ENCODE measurements at places on chromosomes 13 and 19. TPM values are rescaled to one million over a fixed set of nuclear protein-coding genes. Genes with fewer than 3 reads are reported as not detected.

ZNF737 gene
- polyA plus RNA-seq: 15.1 TPM

DNA sequence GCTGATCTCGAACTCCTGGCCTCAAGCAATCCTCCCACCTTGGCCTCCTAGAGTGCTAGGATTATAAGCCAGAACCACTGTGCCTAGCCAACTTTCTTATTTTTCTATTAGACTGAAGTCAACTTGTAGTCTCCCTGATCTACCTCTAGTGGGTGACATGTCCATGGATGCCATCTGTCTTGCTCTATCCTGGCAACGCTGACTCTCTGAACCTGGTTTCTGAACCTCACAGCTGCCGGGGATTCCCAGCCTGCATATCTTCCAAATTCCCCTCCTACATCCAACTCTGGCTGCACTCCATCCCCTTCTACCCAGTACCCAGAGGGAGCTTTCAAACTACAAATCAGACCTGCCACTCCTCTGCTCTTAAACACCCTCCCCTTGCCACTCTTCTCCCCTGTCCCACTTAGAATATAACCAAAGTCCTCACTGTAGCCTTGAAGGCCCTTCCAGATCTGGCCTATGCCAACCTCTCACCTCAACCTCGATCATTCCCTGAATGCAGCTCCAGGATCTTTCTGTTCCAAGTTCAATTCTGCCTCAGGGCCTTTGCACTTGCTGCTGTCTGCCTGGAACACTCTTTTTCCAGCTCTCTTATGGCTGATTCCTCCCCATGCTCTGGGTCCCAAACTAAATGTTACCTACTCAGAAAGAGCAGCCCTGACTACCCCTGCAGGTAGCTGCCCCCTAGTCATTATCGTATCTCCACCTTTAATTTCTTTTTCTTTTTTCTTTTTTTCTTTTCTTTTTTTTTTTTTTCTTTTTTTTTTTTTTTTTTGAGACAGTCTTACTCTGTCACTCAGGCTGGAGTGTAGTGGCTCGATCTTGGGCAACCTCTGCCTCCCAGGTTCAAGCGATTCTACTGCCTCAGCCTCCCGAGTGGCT lies 2.2 kb downstream of the CLIP3 start:
- DNase-seq: peak; percentile 57

DNA sequence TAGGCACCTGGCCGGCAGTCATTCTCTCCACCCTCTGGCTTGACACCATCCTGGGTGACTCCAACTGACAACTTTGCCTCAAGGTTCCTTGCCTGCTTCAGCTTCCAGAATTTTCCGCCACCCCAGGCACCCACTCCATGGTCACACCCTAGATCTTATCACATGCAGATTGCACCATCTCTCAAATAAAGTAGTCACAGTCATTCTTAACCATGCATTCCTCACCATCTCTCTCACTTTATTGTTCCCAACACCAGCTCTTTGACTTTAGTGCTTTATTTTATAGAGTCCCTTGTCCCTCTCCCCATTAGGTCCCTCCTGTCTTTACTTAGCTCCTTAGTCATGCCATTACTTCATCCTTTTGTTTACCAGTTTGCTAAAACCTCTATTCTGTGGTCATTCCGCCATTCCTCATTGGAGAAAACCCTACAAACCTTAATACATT lies 351.7 kb downstream of the SPRY2 start:
- no peak for DNase-seq

GRCh38 chr19:30955112-30956104 lies 393.8 kb downstream of the TSHZ3 start:
- DNase-seq: no peak

PRODH2 gene
- not detected for polyA plus RNA-seq

- no peak for DNase-seq
These were observed 3.0 kb upstream of the HIPK4 start for GRCh38 chr19:40392894-40393517.

ZNF223 gene
- 8.1 TPM for polyA plus RNA-seq

- no peak for DNase-seq
These were observed 14.4 kb upstream of the SACS start for GRCh38 chr13:23447927-23448326.

DNA sequence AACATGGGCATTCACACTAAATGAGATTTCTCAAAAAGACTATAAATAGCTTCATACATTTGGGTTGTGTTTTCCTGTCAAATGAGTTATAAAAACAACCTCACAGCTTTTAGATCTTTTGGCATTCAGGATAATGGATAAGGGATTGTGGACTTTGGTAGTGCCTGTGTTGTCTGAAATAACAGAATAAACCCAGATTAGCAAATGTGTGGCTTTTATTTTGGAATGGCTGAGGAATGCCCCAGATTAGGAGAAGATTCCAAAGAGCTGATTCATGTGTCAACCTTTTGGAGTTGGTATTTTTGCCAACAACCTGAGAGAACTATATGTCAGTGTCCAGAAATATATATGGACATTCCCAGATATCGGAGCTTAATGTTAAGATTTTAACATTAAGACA lies 164.7 kb downstream of the MTUS2 start:
- no peak for DNase-seq

DNA sequence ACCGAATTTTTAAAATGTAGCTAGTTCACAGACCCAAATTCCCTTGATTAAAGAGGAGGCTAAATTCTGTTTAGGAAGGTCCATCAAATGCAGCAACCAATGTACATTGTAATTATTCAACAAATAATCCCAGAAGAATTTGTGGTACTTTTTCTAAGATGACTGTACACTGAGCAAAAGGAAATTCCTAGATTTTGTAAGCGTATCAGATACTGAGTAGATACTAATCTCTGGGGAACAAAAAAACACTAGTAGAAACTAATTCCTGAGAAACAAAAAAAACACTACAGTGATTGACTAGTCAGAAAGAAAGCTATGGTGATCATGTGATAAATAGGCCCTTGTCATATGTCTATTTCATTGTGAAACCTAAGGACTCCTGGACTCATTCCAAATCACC lies 246.1 kb downstream of the PCDH17 start:
- no peak for DNase-seq

GRCh38 chr19:28363254-28363653 lies 849.7 kb downstream of the UQCRFS1 start:
- no peak for DNase-seq

DNA sequence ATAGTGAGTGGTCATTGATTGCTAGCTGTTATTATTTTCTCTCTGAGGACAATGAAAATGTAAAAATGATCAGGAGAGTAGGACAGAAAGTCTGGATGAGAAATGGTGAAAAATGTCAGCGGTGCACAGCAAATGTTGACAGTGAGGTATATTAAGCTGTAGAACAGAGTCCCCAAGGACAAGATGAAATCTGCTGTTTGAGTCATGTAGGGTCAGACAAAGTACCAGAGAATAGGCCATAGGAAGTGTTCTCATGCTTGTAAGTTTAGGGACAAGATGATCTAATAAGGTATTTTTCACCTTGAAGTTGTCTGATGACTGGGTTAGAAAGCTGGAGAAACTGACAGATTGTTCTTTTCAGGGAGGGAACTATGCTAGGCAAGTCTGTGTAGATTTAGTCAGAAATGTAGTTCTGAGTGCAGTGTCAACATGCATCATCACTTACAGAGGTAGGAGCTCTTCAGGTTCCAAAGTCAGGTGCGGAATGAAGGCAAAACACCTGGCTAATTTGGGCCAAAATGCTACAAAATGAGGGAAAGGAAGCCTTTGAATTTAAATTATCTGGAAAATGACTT lies 369.3 kb downstream of the DLEU7 start:
- DNase-seq: no peak

TMEM272 gene
- polyA plus RNA-seq: not detected

GRCh38 chr19:5484398-5485285 lies 29.4 kb downstream of the ZNRF4 start:
- DNase-seq: peak; percentile 24

C1QTNF9 gene
- not detected for polyA plus RNA-seq

DNA sequence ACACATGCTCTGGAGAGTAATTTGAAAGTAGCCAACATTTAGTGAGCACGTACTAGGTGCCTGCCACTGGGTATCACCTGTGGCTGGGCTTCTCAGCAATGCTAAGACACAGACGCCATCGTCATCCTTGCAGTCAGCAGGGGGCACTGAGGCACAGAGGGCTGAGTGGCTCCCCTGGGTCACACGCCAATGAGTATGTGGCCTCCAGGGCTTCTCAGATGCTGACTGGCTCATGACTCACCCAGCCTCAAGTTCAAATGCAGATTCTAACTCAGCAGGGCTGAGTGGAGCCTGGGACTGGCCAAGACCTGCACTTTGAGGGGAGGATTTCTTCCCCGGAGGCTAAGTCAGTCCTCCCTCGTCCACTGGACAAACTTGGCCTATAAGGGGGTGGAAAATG lies 115.1 kb upstream of the CACNA1A start:
- DNase-seq: no peak

DNA sequence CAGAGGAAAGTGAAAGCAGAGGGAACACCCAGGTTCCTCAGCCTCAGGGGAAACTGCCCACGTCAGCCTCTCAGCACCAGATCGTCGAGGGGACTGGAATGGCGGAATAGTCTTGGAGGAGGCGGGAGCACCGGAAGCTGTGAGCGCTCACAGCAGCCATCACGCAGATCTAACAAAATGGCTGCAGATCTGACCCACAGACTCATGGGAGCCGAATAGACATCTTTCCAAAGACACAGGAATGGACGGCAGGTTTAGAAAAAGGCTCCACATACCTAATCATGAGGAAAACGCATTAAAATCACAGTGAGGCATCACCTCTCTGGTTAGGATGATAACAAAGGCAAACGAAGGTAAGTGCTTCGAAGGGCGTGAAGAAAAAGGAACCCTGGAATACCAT lies 11.8 kb upstream of the LILRA2 start:
- DNase-seq: no peak

GRCh38 chr13:111975539-111976473 lies 91.1 kb upstream of the SOX1 start:
- no peak for DNase-seq

KCNN4 gene
- polyA plus RNA-seq: not detected

GRCh38 chr19:17834350-17835181 lies 13.2 kb downstream of the JAK3 start:
- DNase-seq: no peak

GRCh38 chr13:44158098-44158521 lies 215.5 kb upstream of the SERP2 start:
- no peak for DNase-seq

SMIM44 gene
- polyA plus RNA-seq: not detected

DNA sequence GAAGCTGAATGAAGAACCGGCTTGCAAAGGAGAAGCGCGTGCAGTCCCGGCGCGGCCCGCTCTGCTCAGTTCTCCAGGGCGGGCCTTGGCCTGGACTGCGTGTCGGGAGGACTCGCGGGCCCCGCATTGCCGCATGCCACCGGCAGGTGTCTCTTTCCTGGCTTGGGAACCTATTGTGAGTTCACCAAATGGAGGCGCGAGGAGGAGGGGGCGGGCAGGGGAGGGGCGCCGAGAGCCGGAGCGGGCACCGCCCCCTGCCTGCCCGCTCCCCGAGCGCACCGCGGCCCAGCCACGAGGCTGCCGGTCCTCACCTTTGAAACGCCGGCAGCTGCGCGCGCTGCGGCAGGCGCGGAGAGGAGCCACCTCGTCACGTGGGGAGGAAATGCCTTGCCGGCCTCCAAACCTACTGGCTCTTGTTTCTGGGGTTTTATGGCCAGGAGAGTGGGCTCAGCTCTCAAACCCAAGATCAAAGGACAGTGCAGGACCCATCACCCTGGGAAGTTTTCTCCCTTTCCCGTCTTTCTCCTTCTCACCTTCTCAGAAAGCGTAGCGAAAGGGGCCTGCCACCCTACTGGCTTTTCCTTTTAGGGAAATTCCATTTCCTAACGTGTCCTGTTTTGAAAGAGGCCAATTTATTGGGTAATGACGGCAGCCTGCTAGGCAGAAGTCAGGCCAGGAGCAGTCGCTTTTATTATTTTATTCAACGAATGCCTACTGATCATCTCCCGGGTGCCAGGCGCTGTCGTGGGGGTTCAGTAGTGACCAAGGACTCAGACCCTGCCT lies 13.8 kb upstream of the UBE2L5 start:
- DNase-seq: peak; percentile 88

C1QTNF9B gene
- polyA plus RNA-seq: 0.72 TPM

GRCh38 chr19:3867971-3868769 lies 668 bp downstream of the ZFR2 start:
- no peak for DNase-seq

- DNase-seq: peak; percentile 80
These were observed 22.0 kb downstream of the BLOC1S3 start for GRCh38 chr19:45200568-45200967.

GRCh38 chr19:55228403-55229031 lies at the start of gene TMEM86B:
TMEM86B (minus strand) TSS chr19:55228763; CDS start chr19:55228741, 22 bp downstream.
- DNase-seq: no peak

DNA sequence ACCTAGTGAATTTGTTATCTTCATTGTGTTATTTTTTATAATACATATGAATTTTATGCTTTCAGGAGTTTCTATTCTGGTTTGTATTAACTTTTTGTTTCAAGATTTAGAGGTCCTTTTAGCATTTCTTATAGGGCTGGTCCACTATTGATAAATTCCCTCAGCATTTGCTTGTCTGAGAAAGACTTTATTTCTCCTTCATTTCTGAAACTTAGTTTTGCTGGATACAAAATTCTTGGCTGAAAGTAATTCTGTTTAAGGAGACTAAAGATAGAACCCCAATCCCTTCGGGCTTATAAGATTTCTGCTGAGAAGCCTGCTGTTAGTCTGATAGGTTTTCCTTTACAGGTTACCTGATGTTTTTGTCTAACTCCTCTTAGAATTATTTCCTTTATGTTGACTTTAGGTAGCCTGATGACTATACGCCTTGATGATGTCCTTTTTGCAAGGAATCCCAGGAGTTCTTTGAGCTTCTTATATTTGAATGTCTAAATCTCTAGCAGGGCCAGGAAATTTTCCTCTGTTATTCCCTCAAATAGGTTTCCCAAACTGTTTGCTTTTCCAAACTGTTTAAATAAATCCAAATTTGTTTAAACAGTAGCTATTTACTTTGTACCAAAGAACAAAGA lies 127.1 kb downstream of the CYSLTR2 start:
- DNase-seq: no peak
